Forelimb muscle (tissue), 1 donor: ENCODE measurements at places on chromosomes 5 and 9. TPM values are rescaled to one million over a fixed set of nuclear protein-coding genes. Genes with fewer than 3 reads are reported as not detected.

The CAVIN4 gene
- polyA plus RNA-seq: 276 TPM

- no peak for DNase-seq
These were observed 46.5 kb upstream of the MCTP1 start for GRCh38 chr5:95331358-95331757.

The FRRS1L gene
- polyA plus RNA-seq: 1.4 TPM

DNA sequence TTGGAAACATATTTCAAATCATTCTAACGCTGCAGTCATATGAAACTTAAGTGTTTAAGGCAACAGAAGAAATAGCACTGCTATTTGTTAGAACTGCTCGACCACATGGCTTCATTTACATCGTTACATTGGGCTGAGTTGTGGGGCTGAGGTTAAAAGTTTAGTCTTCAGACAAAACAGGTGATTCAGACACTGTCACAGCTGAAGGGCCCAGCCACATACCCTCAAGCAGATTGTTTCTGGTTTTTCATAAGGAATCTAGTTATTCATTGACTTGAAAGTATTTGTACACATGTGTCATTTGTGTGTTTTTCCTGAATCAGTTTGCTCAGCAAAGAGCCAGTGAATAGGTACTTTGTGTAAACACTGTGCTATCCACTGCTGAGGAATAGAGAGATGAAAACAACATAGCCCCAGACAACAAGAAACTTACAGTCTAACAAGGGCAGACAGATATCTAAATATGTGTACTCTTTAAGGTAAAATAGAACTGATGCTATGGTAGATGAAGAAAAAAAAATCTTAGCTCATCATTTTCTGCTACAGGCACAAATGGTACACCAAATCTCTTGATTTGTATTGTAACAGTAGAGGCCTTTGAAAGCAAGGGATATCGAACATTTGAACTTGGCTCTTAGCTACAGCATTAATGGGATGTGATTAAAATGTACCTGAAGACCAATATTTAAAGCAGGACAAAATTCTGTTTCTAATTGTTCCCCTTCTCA is 357.6 kb upstream of the RPS23 start:
- no peak for DNase-seq

The IRF1 gene
- polyA plus RNA-seq: 8.3 TPM

The CAMK4 gene
- 4.7 TPM for polyA plus RNA-seq

GRCh38 chr5:150616506-150616905 is 24.0 kb upstream of the SYNPO start:
- no peak for DNase-seq

GRCh38 chr5:36270876-36271575 is 29.3 kb upstream of the NADK2 start:
- no peak for DNase-seq

The ABLIM3 gene
- polyA plus RNA-seq: 89.7 TPM

- no peak for DNase-seq
These were observed 146.7 kb downstream of the GPBP1 start for GRCh38 chr5:57320582-57320981.

DNA sequence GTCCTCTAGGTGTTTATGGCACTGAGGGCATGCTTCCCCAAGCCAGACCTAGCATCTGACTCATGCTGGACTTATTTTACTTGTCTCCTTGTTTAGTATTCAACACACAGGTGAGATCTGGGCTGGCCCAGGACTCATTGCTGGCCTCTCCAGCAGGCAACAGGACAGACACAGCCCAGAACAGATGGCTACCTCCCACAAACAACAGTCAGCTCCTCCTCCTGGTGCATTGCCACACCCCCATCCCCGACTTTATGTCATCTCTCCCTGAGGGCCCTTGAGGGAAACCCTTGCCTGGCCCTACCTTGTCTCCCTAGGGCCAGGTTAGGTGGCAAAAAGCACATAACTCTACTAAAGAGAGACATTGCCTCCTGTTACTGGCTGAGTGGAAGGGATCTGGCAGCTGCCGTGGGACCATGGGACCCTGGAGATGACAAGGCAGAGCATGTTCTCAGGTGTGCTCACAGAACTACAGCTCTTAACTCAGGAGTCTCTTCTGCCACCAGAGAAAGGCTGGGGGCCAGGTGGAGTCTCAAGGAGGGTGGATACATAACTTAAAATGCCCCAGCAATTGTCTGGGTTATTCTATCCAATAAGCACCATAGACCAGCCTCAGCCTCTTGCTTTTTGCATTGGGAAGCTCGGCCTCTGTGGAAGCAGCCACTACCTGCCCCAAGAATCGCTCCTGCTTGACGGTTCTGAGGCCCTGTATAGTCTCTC is 2.3 kb downstream of the ACSL6 start:
- no peak for DNase-seq
